ENCODE measurements at places on chromosomes 5 and 9. TPM values are rescaled to one million over a fixed set of nuclear protein-coding genes. Genes with fewer than 3 reads are reported as not detected.

- no peaks in the 10 kb centered on the region for H3K4me1 ChIP-seq
- no peak overlapping the region for H3K27ac ChIP-seq
- H3K27me3 ChIP-seq = peaks cover 4% of the 10 kb centered on the region
- DNase-seq = no peak
- no peaks in the 10 kb centered on the region for H3K36me3 ChIP-seq
- no peak overlapping the region for H3K4me3 ChIP-seq
Measured at GRCh38 chr9:21527579-21527978, 45.5 kb upstream of the IFNE start.

The FAM169A gene
- total RNA-seq = 7.4 TPM

GRCh38 chr5:3511519-3511918 is 84.1 kb upstream of the IRX1 start:
- DNase-seq = no peak

GRCh38 chr9:130143958-130144366 is 28.2 kb upstream of the NCS1 start:
- no peaks in the 10 kb centered on the region for H3K27me3 ChIP-seq
- H3K36me3 ChIP-seq = no peaks in the 10 kb centered on the region
- H3K4me3 ChIP-seq = no peak overlapping the region

DNA sequence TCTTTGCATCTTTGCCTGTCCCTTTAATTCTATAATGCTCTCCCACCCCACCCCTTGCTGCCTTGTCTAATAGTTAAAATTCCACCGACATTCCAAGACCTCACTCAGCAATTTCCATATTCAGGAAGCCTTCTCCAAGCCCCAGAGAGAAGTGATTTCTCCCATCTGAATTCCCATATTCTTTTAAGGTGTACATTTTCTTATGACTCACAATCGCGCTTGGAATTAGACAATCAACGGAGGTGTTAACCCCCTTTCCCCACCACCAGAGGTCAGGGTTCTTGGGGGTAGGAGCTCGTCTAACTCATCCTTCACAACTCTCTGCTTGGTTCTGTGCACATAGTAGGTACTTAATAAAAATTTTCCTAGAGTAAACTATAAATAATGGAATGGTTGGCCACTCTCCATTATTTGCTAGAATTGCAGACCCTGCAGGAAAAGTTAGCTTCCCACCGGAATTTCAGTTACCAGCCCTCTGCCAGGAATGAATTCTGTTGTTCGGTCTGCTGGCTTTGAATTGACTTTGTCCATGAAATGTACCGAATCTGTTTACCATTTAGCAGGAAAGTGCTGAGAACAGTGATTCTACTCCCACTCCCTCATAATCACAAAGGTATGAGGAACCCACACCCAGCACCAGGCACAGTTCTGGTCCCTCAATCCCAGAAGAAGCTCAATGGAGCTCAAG is 5.0 kb downstream of the KCNIP1 start:
- no peaks in the 10 kb centered on the region for H3K36me3 ChIP-seq
- H3K27ac ChIP-seq = no peak overlapping the region
- H3K4me1 ChIP-seq = no peaks in the 10 kb centered on the region
- H3K27me3 ChIP-seq = peaks cover 7% of the 10 kb centered on the region
- no peak overlapping the region for H3K4me3 ChIP-seq

DNA sequence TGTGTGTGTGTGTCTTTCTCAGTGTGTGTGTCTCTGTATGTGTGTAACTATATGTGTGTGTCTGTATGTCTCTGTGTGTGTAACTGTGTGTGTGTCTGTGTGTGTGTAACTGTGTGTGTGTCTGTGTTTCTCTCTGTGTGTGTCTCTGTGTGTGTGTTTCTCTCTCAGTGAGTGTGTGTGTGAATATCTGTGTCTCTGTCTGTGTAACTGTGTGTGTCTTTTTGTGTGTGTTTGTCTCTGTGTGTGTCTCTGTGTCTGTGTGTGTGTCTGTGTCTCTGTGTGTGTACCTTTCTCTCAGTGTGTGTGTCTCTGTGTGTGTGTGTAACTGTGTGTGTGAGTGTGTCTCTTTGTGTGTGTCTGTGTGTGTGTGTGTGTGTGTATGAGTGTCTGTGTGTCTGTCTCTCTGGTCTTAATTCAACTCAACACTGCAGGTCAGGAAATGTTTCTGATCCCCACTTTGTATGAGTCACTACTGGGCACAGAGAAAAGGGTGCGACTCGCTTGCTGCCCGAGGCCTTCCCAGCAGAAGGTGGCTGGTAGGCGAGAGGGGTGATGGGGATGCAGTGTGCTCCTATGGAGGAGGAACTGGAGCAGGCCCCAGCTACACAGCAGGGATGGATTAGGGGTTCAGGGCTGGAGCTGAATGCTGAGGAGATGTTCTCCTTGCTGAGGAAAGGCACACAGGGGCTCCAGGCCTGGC is 52.1 kb downstream of the NSG2 start:
- H3K27me3 ChIP-seq = peaks cover 2% of the 10 kb centered on the region
- no peak overlapping the region for H3K4me3 ChIP-seq
- no peaks in the 10 kb centered on the region for H3K4me1 ChIP-seq
- no peak overlapping the region for H3K27ac ChIP-seq
- DNase-seq = no peak
- no peaks in the 10 kb centered on the region for H3K36me3 ChIP-seq

DNA sequence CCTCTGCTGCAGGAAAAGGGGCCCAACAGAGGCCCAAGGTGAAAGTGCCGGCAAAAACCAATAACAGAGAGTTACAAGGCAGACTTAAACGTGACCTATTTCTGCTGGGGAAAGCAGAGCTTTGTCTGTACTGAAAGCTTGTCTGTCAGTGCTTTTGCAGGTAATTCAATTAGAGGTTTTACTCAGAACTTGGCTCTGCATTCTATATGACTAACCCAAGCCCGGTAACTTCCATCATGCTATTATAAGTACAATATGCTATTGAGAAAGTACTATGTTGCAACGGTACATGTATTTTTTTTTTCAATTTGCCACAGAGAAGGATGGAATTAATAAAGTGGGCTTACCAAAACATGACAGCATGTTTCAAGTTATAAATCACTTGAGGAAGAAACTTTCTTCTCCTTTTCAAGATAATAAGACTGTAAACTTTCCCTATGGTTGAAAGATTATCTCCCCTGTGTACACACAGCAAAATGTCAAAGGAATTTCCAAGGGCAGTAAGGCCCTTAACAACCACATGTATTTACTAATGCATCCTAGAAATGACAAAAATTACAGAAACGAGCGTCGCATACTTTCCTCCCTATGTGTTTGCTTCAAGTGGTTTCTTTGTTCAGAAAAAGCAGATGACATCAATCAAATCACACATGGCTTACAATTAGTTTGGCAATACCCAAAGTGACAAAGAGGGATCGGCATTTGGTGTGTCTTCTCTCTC is 282.4 kb downstream of the EFNA5 start:
- peak overlapping the region; percentile 14 for H3K4me3 ChIP-seq
- no peak overlapping the region for H3K27ac ChIP-seq
- H3K36me3 ChIP-seq = no peaks in the 10 kb centered on the region
- H3K4me1 ChIP-seq = peaks cover 21% of the 10 kb centered on the region
- no peaks in the 10 kb centered on the region for H3K27me3 ChIP-seq
- no peak for DNase-seq

DNA sequence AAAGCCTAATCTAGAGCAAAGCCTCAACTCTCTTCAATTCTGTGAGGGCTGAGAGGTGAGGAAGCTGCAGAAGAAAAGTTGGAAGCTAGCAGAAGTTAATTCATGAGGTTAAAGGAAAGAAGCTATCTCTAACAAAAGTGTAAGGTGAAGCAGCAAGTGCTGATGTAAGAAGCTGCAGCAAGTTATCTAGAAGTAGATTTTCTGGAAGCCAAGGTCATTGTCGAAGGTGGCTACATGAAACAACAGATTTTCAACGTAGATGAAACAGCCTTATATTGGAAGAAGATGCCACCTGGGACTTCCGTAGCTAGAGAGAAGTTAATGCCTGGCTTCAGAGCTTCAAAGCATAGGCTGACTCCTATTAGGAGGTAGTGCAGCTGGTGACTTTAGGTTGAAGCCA is 42.0 kb downstream of the SREK1 start:
- peaks cover 2% of the 10 kb centered on the region for H3K36me3 ChIP-seq
- H3K4me3 ChIP-seq = no peak overlapping the region
- H3K4me1 ChIP-seq = no peaks in the 10 kb centered on the region
- DNase-seq = no peak
- no peaks in the 10 kb centered on the region for H3K27me3 ChIP-seq
- H3K27ac ChIP-seq = no peak overlapping the region

- no peak for DNase-seq
- no peak overlapping the region for H3K27ac ChIP-seq
- no peaks in the 10 kb centered on the region for H3K4me1 ChIP-seq
- no peaks in the 10 kb centered on the region for H3K27me3 ChIP-seq
Measured at GRCh38 chr9:102972780-102973179, 22.4 kb upstream of the CYLC2 start.

DNA sequence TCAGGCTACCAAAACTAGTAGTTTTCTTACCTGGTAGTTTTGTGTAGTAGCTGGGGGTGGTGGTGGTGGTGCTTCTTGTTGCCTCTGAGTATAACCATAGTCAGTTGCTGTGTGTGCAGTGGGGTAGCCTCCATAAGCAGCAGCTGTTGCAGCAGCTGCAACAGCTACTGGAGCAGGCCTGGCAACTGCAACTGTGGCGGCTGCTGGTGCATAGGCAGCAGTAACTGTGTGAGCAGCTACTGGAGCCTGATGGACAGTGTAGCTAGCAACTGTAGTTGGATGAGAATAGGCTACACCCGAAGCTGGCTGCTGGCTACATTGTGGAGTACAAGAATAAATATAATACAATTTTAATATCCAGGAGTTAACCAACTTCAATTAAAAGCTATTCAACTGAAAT is 24.7 kb downstream of the ZFR start:
- peaks cover 35% of the 10 kb centered on the region for H3K36me3 ChIP-seq
- peaks cover 12% of the 10 kb centered on the region for H3K4me1 ChIP-seq
- H3K4me3 ChIP-seq = no peak overlapping the region
- no peak for DNase-seq
- H3K27me3 ChIP-seq = no peaks in the 10 kb centered on the region

- no peaks in the 10 kb centered on the region for H3K36me3 ChIP-seq
- no peak overlapping the region for H3K27ac ChIP-seq
- DNase-seq = no peak
- H3K27me3 ChIP-seq = peaks cover 6% of the 10 kb centered on the region
Measured at GRCh38 chr5:114367029-114367428, 5.2 kb downstream of the KCNN2 start.
